Adrenal gland (tissue), 19 donors: ENCODE measurements at places on chromosomes 3 and 15.
A peak's percentile ranks its signal among the peaks of the same experiment; 100 is the strongest.

DNA sequence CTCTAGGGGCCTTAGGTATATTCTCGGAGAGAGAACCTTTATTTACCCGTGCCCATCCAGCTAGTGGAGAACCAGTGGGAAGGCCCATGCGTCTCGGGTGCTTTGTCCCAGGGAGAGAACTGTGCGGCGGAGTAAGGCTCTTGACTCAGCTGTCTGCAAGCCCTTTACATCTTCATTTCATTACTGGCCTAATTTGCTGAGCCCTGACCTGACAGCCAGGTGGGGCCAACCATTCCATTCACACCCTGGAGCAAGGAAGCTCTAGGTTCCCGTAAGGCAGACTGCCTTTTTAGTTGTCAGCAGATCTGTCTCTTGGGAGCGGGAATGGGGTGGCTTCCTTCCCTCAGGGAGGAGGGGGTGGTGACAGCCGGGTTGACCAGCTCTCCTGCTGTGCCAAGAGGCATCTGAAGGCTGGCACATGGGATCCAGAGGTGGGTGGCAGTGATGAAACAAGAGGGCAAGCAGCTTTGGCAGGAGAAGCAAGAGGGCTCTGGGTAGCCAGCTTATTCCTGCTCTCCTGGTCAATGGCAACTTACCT is 36.4 kb downstream of the SV2B start:
- no peak for DNase-seq

DNA sequence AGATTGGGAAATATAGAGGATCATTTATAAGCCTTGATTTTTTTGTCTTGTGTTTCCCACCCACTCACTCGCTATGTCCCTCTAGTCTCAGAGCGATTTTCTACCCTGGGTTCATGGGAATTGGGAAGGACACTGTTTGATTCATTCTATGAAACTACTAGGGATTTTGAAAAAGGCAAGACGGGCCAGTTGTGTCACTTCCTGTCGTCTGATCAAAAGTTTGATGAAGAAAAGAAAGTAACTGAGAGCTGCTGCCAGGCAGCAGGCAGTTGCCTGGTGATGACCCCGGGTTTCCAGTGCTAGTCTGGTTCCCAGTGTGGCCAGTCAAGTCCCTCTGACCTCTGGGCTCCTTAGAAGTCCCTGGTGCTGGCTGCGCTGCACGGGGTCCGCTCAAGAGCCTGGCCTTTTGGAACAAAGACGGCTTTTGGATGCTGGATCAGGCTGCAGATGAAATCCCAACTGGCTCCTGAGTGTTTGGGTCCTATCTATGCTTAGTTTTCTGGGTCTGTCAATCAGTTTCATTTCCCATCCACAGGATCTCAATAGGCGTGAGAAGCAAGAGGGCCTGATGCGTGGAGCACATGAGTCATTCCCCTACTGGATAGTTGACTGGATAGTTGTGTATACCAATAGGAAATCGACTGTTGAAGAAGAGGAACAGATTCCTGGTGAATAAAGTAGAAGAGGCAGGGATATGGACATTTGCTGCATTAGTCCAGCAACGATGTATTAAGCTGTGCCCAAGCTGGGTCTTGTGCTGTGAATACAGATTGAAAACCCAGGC is 89.7 kb downstream of the EEFSEC start:
- DNase-seq: no peak

DNA sequence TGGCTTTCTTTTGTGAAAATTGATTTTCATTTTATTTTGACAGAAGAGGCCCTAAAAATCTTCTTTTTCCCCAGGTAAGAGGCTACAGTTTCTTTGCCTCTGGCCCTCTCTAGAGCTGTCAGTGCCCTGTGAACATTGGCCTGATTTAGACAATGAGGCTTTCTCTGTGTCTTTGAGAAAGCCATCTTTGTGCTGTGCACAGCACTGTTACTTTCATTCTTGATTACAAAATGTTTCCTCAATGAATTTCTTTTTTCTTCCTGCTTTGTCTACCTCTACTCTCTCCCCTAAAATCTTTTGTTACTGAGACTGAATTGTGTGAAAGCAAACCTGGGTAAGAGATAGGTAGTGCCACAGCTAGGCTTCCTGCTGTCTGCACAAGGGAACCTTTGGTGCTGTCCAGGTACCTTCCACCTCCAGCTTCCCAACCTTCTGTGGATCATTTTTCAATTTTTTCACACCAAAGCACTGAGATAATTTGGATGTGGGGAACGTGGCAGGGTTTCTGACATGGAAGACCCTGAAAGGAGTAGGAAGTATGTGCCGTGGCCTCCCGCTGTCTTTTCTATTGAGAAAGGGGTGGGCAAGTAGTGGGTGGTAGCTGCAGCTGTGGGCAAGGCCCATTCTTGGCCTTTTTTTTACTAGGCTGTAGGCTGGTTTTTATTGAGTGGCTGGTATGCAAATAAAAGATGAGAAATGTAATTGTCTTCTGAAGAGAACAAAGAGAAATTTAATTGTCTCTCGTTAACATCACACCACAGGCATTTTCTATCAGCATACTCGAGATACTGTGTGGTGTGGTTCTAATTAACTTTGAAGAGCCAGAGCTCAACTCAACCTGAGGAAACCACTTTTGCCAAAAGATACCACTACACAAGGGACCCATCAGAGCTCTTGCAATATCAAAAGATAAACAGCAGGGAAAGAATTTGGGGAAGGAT is 21.0 kb downstream of the RAB8B start:
- DNase-seq: no peak

DNA sequence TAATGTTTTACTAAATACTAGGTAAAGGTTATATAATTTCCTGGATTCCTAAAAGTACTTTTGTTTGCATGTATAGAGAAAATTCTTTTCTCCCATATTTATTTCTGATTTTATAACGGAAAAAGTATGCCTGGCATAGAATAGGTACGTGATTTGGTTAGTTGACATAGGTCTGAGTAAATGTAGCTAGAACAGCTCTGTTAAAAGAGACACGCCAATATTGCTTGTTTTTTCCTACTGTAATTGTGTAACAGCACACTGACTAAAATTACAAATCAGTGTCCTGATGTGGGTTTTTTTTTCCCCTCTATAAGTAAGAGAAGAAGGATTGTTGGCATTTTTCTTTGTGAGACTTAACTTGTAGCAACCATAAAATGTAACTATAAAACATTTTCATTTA is 26.7 kb downstream of the KLHL24 start:
- DNase-seq: no peak

DNA sequence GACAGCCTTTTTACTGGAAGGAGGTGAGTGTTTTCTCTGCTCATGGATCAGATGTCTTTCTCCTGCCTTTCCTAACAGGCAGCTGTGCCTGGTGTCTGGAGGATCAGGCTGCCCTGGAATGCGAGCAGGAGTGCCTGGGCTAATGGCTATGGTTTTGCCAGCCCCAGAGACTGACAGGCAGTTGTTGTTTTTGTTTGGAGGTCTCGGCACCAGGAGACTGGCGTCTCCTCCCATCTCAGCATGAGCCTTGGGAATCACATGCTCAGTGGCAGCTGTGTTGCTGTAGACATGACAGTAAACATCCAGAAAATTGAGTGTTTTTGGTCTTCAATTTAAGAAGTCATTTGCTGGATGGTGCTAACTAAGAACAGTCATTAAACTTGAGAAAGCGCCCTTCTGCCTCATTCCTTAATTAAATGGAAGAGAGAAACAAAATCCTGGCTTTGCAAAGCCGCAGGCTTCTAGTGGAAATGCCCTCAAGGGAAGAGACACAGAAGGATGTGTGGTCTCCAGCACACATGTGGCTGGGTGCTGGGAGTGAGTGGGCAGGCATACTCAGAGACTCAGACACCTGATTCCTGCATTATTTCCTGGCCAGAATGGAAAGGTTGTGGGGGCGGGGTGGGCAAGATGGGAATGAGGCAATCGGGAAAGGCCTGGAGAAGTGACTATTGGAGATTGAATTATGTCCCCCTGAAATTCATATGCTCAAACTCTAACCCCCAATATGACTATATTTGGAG is 97.0 kb upstream of the NMNAT3 start:
- DNase-seq: no peak

GRCh38 chr15:76108021-76108723 is 48.4 kb downstream of the TMEM266 start:
- DNase-seq: peak; percentile 79

DNA sequence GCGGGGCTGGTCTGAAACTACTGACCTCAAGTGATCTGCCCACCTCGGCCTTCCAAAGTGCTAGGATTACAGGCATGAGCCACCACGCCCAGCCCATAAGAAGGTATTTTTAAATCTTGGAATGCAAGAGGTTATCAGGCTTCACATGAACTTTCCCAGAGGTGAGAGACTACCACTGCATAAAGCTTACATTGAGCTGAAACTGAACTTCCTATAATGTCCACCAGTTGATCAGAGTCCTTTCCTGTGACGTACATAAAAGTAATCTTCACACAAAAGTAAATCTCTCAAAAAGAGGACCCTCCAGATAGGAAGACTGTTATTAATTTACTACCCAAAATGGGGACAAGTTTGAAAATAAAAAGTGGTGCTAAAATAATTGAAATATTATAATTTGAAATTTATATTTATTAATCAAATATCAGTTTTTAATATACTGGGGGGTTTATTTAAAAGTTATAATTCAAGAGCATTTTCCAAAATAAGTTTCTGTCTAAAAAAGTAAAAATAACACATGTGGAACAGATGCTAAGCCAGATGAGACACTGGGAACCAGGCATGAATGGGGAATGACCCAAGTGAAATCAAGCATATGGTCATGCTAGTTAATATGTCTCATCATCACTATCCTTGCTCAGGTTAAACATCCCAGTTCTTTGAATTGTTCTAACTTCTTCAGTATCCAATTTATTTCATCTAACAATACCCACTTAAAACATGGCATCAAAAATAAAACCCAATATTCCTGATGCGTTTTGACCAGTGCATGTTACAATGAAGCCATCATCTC is 269.9 kb upstream of the UBE2E2 start:
- DNase-seq: no peak

GRCh38 chr3:183816681-183817510 is 8.5 kb downstream of the MAP6D1 start:
- DNase-seq: no peak

GRCh38 chr15:69436951-69437350 is 15.7 kb upstream of the RPLP1 start:
- no peak for DNase-seq

DNA sequence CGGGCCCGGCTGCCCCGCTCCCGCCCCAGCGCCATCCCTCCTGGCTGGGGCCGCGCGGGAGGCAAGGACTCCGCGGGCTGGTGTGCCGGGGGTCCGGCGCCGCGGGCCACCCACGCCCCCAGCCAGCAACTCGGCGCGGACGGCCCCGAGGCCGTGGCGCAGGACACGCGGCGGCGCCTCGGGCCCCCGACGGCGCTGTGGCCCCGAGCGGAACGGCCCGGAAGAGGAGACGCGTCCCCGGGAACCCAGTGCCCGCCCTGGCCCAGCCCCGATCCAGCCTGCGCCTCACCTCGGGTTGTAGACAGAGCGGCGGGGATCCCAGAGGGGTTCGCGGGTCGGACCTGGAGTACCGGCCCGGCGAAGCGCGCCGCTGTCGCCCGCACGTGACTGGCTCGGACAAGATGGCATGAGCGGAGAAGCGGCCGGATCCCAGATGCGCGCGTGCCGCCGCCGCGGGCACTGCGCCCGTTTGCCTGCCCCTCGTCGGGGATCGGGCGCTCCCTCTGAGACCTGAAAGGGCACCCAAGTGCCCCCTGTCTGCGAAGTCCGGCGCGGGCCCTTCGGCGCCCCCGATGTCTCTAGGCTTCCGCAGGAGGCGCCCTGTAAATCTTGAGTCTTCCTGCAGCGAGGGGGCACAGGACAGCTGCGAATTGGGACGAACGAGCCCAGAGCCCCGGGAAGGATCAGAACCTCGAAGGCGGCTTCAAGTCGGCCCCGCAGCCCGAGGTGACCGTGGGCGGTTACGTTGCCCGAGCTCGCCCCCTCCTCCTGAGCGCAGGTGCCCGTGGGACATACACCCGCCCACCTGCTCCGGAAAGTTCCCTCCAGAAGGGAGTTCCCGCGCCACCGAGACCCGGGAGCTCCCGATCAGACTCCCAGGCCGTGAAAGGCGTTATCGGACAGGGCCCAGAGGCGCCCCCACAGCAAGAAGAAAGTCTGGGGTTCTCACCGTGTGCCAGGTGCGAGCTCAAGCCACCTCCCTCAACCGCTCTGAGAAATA is 598 bp upstream of the SFMBT1 start:
- peak; percentile 30 for DNase-seq

DNA sequence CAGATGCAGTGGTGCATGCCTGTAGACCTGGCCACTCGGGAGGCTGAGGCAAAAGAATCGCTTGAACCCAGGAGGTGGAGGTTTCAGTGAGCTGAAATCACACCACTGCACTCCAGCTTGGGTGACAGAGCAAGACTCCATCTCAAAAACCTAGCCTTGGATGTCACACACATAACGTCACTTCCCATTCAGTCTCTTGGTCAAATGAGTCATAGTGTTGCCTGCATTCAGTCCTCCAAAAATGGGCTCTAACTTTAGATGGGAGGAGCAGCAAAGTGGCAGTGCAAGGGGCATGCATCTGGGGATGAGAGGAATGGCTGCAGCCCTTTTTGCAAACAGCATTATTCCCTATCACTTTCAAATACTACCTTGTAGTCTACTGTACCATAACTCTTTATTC is 62.9 kb upstream of the AGBL1 start:
- no peak for DNase-seq

- DNase-seq: no peak
Measured at GRCh38 chr3:148957586-148957985, 33.8 kb upstream of the GYG1 start.

DNA sequence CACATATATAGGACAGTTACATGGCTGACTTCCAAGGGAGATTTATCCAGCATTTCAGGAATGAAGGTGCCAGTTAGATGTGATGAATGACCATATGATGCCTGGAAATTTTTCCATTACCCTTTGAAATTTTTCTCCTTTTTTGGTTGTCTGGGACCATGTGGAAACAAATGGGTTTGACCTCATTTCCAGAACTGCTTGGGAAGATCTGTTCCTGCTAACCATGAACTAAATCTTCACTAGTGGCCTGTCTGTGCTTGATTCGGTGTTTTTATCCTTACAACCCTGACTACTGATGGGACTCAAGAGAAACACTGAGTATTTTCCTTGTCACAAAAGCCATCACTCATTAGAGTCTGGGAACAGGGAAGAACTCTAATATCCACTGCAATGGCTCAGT is 409.4 kb downstream of the PDCD6IP start:
- DNase-seq: no peak

- DNase-seq: no peak
Measured at GRCh38 chr3:116161575-116162525, 283.4 kb downstream of the LSAMP start.

DNA sequence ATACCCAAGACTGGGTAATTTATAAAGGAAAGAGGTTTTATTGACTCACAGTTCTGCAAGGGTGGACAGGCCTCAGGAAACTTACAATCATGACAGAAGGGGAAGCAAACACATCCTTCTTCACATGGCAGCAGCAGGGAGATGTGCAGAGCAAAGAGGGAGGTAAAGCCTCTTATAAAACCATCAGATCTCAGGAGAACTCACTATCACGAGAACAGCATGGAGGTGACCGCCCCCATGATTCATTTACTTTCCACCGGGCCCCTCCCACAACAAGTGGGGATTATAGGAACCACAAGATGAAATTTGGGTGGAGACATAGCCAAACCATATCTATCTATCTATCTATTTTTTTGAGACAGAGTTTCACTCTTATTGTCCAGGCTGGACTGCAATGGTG is 5.4 kb downstream of the GDPGP1 start:
- DNase-seq: no peak
